ENCODE measurements at places on chromosomes 6 and 20. TPM values are rescaled to one million over a fixed set of nuclear protein-coding genes. Genes with fewer than 3 reads are reported as not detected.

GRCh38 chr6:8733879-8734278 lies 298.5 kb upstream of the SLC35B3 start:
- DNase-seq = no peak

GRCh38 chr6:155177363-155177961 lies 86.4 kb upstream of the CLDN20 start:
- DNase-seq = no peak

DNA sequence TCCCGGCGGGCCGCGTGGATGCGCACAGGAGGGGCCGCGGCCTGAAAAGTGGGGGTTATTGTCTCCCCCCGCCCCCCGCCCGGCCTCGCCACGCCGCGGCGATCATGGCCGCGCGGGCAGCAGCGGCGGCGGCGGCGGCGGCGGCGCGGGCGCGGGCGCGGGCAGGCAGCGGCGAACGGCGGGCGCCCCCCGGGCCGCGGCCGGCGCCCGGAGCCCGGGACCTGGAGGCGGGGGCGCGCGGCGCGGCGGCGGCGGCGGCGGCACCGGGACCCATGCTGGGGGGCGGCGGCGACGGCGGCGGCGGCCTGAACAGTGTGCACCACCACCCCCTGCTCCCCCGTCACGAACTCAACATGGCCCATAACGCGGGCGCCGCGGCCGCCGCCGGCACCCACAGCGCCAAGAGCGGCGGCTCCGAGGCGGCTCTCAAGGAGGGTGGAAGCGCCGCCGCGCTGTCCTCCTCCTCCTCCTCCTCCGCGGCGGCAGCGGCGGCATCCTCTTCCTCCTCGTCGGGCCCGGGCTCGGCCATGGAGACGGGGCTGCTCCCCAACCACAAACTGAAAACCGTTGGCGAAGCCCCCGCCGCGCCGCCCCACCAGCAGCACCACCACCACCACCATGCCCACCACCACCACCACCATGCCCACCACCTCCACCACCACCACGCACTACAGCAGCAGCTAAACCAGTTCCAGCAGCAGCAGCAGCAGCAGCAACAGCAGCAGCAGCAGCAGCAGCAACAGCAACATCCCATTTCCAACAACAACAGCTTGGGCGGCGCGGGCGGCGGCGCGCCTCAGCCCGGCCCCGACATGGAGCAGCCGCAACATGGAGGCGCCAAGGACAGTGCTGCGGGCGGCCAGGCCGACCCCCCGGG lies 637 bp downstream of the ARID1B start:
- peak; percentile 66 for DNase-seq

- no peak for DNase-seq
Measured at GRCh38 chr6:140677781-140678528, 1303.5 kb upstream of the CITED2 start.

DNA sequence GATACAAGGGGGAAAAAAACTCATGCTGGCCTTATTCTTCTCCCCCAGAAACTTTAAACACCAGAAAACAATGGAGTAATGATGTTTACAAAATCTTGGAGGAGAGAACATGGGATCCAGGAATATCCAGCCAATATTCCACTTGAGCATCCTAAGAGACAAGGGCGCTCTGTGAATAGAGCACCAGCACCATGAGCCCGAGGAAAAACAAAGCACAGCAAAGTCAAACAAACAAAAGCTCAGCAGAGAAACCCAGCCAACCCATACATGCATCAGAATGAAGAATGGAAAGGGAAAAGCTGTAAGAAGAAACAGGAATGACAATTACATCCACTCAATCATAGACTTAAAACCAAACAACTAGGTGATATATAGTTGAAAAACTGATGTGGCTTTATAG lies 4.6 kb upstream of the NAA20 start:
- DNase-seq = no peak

GRCh38 chr6:54288474-54288873 lies 19.8 kb upstream of the TINAG start:
- DNase-seq = no peak

GRCh38 chr6:38593409-38593808 lies 46.3 kb downstream of the BTBD9 start:
- DNase-seq = no peak

DNA sequence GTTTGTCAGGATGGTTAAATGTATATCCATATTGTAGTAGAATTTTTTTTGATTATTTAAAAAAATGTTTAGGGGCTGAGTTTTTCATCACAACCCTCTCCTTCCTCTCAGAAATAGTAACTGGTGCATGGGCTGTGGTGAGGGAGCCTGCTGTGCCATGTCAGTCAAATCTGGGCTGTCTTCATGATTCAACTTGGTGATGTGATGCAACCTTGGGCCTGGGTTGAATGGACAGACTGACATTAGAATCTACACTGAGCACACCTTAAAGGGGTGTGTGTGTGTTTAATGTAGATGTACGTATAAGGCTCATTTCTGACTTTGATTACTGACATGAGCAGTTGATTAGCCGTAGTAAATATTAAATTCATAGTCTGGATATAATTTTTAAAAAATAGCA lies 3.7 kb downstream of the TJAP1 start:
- no peak for DNase-seq

- no peak for DNase-seq
Measured at GRCh38 chr6:118890997-118891790, 2.8 kb upstream of the ASF1A start.

DNA sequence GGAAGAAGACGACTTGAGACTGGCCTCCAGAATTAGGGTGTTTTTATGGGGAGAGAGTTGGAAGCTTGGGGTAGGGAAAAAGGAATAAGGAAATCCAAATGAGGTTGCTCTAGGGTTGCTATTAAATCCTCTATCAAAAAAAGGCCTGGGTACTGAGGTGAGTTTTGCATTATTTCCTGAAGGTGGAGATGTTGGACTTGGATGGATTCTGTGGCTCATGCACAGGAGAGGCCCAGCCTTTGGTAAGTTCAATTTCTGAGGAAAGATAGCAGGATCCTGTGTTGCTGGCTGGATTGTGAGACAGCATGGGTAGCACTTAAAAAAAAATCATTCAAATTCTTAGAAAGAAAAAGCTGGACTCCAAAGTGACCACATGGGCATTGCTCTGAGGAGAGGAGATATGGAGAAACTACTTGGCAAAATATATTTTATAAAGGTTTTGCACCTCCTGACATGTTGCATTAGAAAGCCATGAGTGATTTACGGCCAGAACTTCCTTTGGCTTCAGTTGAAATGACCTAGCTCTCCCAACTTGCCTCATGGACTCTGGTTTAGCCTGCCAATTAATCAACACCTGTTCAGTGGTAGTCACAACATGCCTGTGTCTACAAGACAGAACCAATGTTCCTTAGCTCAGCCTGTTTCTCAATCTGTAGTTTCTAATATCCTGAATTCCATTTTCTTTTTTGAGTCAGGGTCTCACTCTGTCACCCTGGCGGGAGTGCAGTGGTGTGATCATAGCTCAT lies 152.1 kb upstream of the RALGAPA2 start:
- no peak for DNase-seq

DNA sequence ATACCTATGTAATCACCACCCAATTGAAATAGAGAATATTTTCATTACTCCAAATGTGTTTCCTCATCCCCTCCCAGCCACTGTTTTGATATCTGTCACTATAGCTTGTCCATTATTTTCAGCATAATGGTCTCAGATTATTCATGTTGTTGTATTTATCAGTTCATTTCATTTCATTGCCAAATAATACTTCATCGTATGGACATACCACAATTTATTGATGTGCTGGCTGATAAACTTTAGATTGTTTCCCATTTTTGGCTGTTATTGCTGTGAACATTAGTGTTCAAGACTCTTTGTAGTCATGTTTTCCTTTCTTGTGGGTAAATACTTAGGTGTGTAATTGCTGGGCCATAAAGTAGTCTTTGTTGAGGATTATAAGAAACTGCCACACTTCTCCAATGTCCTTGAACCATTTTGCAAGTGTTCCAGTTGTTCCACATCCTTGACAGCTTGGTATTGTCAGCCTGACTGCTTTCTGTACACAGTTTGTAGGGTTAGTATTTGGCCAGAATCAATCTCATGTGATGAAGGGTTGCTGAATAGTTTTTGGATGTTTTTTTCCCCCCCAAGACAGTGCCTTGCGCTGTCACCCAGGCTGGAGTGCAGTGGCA lies 44.3 kb downstream of the JARID2 start:
- no peak for DNase-seq

DNA sequence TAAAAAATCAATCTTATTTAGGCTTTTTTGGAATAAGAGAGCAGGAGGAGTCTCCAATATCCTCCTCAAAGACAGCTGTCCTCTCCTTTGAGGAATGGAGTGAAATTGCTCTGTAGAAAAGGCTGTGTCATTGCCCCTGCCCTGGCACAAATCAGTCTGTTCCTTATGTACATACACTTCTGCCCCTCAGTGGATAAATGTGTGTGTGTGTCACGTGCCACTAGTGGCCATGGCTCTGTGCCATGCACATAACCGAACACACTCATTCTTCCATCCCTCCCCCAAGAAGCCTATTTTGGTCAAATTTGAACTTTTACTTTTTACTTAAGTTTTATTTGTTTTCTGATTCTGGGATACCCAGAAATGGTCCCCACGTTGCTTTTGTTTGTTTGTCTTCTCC lies 49.2 kb downstream of the ANKS1A start:
- DNase-seq = no peak

HRH3 gene
- total RNA-seq = not detected

MYT1 gene
- total RNA-seq = 0.11 TPM

SPATS1 gene
- total RNA-seq = not detected

BTNL2 gene
- not detected for total RNA-seq

KCNQ5 gene
- 0.11 TPM for total RNA-seq

SENP6 gene
- total RNA-seq = 54.2 TPM

CTCFL gene
- not detected for total RNA-seq

EYA2 gene
- 0.63 TPM for total RNA-seq

AIF1 gene
- 15.2 TPM for total RNA-seq

MPIG6B gene
- 0.19 TPM for total RNA-seq

DEFB127 gene
- not detected for total RNA-seq
